Fibroblast of skin of back (primary cell): ENCODE measurements at places on chromosomes 5 and 9.

GRCh38 chr5:68086857-68087256 lies 128.7 kb upstream of the PIK3R1 start:
- peak; percentile 34 for DNase-seq

- DNase-seq: peak; percentile 69
These were observed 35.2 kb upstream of the SPATA31C2 start for GRCh38 chr9:88173378-88173999.

DNA sequence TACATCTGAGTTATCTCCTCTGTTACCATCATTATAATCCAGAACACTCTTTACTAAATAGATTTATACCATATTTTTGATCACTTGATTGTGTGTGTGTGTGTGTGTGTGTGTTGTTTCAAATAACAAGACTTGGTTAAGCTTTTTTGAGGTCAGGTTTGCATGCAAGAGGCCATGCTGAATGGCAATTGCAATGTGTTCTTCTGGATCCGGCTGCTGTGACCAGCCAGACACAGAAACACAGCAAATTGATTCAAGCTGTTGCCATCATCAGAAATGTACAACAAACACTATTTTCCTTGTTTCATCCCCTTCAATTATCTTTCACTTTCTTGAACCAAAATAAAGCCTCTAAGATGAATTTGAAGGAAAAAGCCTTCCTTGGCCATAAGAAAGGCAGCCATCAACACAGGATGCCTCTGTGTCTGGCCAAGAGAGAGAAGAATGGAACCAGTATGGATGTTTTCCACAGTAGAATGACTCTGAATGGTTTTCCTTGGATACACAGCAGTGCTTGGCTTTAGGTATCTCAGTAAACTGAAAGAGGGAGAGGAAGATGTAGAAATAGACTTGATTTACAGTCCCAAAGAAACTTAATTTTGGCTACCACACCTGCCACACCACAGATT lies 53.9 kb downstream of the DPYSL3 start:
- no peak for DNase-seq

DNA sequence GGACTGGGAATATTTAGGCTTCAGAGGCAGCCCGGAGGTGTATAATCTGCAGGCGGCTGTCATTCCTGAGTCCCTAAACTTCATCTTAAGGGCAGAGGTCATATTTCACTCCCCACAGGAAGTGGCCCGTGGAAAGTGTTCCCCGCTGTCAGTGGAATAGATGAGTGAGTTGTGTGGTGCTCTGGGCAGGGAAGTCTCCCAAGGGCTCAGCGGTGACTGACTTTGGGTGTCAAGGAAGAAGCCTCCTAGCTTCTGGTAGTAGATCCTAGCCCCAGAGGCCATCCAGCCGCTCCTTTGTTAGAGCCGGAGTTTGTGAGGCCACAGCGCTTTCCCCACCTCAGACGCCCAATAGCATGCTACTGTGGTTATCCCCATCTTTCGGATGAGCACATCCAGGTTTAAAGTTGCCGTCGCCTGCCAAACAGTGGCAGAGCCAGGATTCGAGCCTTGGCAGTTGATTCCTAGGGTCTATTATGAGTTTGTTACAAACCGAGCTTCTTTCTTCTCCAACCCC lies 38.9 kb upstream of the TIFAB start:
- no peak for DNase-seq

DNA sequence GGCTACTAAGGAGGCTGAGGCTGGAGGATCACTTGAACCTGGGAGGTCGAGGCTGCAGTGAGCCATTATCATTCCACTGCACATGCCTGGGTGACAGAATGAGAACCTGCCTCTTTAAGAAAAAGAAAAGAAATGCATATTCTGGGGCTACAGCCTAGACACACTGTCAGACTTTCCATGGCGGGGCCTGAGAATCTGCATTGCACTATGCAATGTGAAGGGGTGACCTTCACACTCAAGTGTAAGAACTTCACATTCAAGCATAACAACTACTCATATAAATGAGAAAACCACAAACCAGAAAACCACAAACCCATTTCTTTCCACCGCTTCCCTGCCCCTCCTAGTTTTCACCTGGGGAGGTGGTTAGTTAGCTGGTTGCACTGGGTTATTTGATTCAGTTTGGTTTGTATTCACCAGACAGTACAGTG lies 18.0 kb upstream of the FBP2 start:
- no peak for DNase-seq

DNA sequence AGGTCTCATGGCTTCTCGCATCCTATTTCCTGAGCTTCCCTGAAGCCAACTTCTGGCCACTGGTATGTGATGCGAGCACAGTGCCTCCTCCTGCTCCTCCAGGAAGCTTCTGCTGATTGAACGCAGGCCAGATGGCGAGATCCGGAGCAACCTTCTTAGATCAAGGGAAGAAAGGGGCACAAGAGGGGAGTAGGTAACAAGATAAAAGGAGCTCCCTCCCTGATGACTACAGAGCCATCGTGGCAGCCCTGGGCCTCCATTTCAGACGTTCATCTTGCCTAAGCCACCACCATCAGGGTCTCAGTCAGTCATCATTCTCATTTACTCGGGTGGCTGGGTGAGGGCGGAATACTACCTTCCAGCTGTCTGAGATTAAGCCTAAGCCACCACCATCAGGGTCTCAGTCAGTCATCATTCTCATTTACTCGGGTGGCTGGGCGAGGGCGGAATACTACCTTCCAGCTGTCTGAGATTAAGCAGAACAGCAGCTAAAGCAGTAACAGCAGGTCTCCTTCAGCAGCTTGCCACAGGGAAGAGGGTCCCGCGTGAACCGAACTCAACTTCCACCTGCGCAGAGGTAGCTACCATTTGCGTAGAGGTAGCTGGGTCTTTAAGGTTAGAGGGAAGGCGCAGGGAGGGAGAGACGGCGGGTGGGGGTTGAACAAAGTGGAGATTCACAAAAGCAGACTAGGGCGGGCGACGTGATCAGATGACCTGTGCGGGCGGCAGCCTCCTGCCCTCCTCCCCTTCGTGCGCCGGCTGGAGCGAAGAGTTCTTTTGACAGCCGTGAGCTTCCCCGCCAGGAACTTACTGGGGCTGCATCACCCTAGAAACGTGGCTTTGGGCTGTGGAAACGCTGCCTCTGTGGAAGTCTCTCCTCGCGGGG lies 27.9 kb upstream of the MGAT1 start:
- DNase-seq: peak; percentile 46

- no peak for DNase-seq
These were observed 283.2 kb downstream of the SH3GL2 start for GRCh38 chr9:17862101-17862500.

- peak; percentile 89 for DNase-seq
These were observed 138.8 kb downstream of the PCSK1 start for GRCh38 chr5:96293966-96294883.

DNA sequence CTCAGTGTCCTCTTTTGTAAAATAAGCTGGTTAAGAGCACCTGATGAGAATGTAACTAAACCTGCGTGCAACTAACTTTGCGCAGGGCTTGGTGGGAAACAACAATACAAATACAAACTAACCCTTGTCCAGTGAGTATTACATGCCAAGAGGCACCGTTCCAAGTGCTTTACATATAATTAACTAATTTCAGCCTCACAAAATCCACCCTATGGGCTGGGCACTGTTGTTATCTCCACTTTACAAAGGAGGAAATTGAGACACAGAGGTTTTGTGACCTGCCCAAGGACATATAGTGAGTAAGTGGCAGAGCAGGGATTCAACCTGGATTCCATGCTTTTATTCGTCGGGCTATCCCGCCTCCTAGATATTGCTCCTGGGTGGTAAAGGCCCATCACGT lies 26.2 kb upstream of the TNIP1 start:
- no peak for DNase-seq

DNA sequence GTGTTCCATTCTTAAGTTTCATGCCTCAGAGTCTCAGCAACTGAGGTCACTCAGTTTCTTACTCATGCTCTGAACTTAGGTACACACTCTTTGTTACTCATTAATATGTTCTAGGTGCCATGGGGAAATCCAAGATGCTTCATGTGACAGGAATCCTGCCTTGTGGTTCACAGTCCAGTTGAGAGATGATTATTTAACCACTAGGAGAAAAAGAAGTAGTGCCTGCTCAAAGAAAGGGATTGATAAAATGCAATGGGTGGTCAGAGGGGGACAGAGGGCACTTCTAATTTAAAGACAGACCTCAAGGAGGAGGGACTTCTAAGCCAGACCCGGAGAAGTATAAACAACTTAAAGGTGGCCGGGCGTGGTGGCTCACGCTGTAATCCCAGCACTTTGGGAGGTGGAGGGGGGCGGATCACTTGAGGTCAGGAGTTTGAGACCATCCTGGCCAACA lies 69.0 kb downstream of the UGCG start:
- DNase-seq: peak; percentile 96

GRCh38 chr5:154669402-154669801 lies 85.8 kb upstream of the LARP1 start:
- no peak for DNase-seq

GRCh38 chr9:108691614-108692013 lies 164.2 kb downstream of the ACTL7B start:
- no peak for DNase-seq

- DNase-seq: no peak
These were observed 236.5 kb upstream of the IL12B start for GRCh38 chr5:159566832-159567231.

- DNase-seq: no peak
These were observed 1725.3 kb downstream of the EFNA5 start for GRCh38 chr5:105945203-105945972.

DNA sequence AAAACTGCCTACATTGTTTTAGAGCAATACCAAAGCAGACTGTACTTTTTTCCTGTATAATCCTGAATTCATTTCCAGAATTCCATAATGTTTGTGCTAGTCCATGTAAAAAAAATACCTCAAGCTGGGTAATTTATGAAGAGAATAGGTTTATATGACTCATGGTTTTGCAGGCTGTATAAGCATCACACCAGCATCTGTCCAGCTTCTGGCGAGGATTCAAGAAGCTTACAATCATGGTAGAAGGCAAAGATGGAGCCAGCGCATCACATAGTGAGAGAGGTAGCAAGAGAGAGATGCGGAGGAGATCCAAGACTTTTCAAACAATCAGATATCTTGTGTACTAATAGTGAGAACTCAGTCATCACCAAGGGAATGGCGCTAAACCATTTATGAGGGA lies 280.3 kb upstream of the CDH9 start:
- DNase-seq: peak; percentile 37

DNA sequence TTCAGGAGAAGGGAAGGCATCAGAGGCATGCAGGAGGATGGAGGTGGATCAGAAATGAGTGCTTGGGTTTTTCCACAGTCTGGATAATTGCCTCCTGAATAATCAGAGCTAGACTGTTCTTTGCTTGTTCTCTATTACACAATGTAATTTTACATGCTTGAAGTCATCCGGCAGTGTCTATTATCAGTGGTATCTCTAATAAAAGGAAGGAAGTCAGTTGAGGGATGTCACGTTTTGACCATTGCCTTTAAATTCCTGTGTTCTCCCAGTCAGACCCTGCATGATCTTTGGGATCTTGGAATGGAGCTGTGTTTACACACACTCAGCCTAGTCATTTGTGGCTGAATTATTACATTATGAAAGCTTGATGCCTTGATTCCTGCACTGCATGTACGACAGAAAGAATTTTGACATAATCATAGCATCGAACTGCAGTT lies 91.0 kb downstream of the PDE8B start:
- peak; percentile 71 for DNase-seq

DNA sequence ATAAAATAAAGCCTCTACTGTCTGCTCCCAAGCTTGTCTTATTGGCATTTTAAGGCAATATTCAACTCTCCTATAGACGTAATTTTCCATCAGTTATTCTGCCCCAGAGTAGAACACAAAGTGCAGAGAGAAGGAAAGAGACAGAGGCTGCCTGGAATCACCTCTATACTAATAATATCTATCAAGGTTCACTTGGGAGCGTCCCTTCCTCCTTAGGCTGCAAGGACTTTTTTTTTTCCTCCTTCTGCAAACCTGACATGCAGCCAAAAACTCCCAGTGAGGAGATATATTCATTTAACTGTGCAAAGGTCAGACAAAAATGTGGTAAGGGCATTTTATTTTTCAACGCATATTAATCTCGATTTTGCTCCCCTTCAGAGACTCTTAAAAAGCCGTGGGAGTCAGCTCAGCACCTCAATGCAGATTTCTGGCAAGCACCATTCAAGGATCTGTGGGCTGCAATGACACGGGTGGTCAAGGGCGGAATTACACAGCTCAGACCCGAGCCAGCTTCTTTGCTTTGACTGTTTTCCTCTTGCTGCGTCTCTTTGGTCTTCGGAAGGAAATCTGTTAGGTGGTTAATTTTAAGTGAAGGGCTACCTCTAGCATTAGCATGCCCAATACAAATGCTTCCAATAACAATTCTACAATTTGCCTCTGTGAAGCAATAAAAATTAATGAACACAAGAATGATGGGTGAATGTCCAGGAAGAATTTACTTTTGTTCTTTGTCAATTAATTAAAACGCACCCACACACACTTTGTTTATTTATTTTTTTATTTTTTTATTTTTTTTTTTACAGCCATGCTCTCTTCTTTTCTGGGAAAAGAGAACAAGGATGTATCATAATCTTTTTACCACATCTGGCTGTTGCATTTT lies 587.7 kb upstream of the GRAMD2B start:
- DNase-seq: peak; percentile 9

- DNase-seq: no peak
These were observed 3.5 kb upstream of the SPTAN1 start for GRCh38 chr9:128548876-128549275.

GRCh38 chr5:172213126-172213525 lies 19.2 kb downstream of the EFCAB9 start:
- DNase-seq: no peak

DNA sequence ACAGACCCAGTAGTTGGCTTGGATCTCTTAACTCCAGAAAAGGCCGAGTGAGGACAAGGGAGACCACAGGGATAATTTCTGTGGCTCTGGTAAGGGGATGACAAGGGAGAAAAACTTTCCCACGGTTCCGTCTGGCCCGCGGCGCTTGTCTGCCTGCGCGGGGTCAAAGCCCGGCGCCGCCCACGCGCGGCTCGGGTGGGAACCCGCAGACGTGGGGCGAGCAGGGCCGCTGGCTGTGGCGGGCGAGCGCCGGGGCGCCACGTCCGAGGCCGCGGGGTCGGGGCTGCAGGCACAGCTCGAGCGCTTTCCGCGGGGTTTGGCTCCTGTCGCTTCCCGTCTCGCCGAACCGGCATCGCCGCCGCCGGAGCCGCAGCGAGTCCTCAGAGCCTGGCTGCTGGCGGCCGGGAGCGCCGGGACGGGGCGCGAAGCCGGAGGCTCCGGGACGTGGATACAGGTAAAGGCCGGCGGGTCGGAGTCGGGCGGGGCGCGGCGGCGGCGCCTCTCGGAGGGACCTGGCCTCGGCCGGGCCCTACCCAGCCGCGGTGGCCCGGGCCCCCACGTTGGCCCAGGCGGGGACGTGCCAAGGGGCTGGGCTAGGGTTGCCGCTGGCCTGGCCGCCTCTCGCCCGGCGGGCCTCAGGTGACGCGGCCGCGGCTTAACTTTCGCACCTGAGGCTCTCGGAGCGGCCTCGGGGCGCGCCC lies at the start of gene RNF180:
Gene RNF180 (plus strand): TSS at position 344 of the 701 bp plus-strand sequence. CDS start 34,965 bp downstream, outside the sequence.
- DNase-seq: peak; percentile 50
